ENCODE measurements at places on chromosomes 16 and 17. TPM values are rescaled to one million over a fixed set of nuclear protein-coding genes. Genes with fewer than 3 reads are reported as not detected.

The PRSS36 gene
- total RNA-seq = 0.59 TPM

The CALCOCO2 gene
- total RNA-seq = 47.5 TPM

The HEXD gene
- total RNA-seq = 9.5 TPM

The CARD14 gene
- total RNA-seq = not detected

The ALDH3A1 gene
- 11.5 TPM for total RNA-seq

The NLRP1 gene
- total RNA-seq = 39.4 TPM

The ZFP90 gene
- 33.4 TPM for total RNA-seq

The NPIPA3 gene
- total RNA-seq = 0.69 TPM

The SMURF2 gene
- 158 TPM for total RNA-seq
